ENCODE measurements at places on chromosomes 3 and 15. TPM values are rescaled to one million over a fixed set of nuclear protein-coding genes. Genes with fewer than 3 reads are reported as not detected.

Gene WNT5A
- 141 TPM for total RNA-seq

Gene HYAL1
- total RNA-seq, result 15.5 TPM

Gene ISLR2
- not detected for total RNA-seq

Gene CDHR4
- total RNA-seq, result 0.13 TPM
